Left kidney (tissue), 8 donors: ENCODE measurements at places on chromosomes 12 and 14.

GRCh38 chr12:124130691-124131591, 157.9 kb downstream of the ZNF664 start:
- no peak for DNase-seq

- no peak for DNase-seq
Observed at GRCh38 chr12:50824914-50825313, 17.8 kb upstream of the TMPRSS12 start.

GRCh38 chr12:47718531-47718930, 6.8 kb downstream of the ENDOU start:
- no peak for DNase-seq

GRCh38 chr14:89466944-89467343, 49.9 kb upstream of the FOXN3 start:
- DNase-seq, result no peak

- no peak for DNase-seq
Observed at GRCh38 chr14:93039649-93040315, 75.9 kb downstream of the ITPK1 start.

GRCh38 chr12:10119066-10119465, 10.9 kb downstream of the CLEC7A start:
- DNase-seq, result no peak
